Ecto neural progenitor cell (in vitro differentiated cells): ENCODE measurements at places on chromosomes 7 and 10.

DNA sequence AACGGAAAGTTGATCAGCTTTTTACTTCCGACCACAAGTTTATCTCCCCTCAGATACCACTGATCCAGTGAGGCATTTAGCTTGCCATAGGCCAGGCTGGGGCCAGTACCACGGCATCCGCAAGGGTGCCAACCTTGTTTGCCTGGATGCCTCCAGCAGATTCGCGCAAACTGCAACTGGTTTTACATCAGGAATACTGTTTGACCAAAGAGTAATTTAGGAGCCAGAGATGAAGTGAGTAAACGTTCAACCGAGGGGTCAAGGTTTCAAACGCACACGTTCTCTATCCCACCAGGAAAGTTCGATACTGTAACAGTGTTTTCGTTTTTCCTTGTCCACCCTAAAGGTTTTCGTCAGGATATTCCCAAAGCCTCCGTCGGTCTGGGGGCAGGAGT is 266 bp upstream of the MDFIC start:
- DNase-seq = peak; percentile 46

DNA sequence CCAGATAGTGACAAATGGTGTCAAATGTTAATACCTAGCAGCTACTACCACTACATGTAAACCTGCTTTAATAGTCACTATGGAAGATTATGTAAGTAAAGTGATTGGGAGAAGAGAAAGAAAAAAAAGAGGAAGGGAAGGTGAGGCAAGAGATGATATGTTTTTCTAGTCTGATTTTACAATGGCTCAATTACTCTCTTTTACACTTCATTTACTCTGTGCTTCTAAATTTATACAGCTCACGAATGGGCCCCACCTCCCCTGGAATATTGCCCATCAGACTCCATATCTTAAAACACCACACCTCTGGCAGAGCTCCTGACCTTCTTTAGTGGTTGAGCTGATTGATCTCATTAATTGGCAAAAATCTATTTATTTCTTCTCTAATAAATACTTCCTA is 28.0 kb upstream of the IKZF1 start:
- DNase-seq = no peak

GRCh38 chr10:132787495-132788179 is 1.7 kb upstream of the NKX6-2 start:
- DNase-seq = peak; percentile 76

- no peak for DNase-seq
Measured at GRCh38 chr7:45178241-45179225, 20.9 kb downstream of the RAMP3 start.

GRCh38 chr10:100883312-100883821 is 29.4 kb upstream of the SLF2 start:
- no peak for DNase-seq

- no peak for DNase-seq
Measured at GRCh38 chr10:67785098-67785497, 52.9 kb downstream of the DNAJC12 start.

DNA sequence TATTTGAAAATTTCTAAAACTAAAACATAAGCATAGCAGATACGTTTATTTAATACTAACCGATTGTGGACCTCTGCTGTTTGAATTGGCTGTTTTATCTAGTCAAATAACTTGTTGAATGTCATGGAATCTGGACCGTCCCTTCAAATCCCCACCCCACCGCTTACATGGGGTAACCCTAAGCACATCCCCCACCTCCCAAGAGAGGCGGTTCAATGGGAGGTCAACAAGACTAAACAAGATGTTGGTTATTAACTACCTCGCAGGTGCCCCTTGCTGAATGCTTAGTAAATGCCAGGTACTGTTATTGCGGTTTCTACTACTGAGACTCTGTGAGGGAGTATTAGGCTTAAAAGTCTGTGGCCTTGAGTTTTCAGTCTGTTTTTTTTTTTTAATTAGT is 70.9 kb downstream of the DAGLB start:
- DNase-seq = no peak

DNA sequence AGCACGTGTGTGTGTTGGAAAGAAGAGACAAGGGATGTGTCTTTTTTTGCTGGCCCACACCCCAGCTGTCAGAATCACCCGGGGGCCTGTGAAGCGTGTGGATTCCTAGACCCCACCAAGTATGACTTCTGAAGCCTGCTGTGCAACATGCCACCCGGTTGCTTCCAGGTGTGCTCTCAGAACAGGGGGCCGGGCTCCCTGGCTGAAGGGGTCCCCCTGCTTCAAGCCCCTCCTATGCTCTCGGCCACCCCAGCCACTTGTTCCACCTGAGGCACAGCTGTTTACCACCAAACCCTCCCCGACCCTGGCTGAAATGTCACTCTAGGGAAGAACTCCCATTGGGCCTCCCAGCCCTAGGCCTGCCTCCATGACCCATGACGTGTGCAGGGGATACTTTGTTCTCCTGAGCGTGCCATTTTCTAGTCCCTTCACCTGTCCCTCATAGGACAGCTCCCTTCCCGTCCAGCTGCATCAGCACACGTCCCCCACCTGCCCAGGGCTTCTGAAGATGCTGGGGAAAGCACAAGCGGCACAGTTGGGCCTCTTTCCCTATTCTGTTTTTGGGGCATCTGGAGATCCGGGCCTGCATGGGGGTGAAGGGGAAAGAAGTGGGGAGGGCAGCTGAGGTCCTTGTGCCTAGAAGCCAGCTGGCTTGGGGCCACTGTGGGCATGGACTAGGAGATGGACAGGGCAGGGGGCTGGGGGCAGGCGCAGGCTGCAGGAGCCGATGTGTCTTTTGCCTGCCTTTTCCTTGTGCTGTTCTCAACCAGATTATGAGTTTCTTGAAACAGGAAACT is 33.3 kb downstream of the CRHR2 start:
- DNase-seq = no peak

DNA sequence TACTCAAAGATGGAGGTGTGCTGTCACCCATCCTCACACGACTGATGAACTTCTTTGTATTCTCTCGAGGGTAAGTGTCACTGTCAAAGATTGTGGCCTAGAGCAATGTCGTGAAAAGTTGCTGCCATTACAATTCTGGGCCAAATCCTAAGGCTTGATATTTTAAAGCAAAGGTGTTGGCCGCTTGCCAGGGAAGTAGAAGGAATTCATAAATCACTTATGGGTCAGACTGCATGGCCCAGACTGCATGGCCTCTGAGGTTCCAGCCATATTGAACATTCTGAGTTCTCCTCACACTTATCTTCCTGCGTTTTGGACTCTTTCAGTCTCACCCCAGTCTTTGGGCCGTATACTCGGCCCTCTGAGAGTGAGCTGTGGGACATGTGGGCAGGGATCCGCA is 8.6 kb downstream of the MEST start:
- DNase-seq = no peak

DNA sequence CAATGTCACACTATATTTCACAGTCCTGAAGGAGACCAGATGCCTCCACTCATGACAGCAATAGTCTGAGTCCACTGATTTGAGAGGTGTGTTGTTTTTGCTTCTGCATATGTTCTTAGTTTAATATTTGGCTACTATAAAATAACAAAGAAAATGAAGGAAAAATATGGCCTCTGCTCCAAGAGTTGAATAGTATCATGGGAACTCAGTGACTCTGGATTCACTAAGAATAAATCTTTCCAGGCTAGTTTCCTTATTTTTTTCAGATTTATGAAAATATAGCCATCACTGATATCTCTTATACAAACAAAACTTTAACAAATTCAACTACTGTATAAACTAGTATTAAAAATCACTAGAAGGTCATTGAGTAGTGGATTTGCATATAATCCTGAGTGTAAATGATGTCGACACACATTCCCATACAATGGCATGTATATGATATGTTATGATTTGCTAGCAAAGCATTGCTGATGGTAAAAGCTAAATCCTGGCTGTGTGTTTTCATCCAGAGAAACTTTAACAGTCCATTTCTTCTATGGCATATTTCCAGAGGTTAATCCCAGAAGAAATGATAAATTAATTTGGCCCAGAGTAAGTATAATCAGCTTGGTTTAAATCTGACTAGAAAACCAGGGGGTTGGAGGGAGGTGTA is 66.0 kb upstream of the VIPR2 start:
- DNase-seq = no peak

- DNase-seq = no peak
Measured at GRCh38 chr10:69916118-69916517, 114.4 kb downstream of the COL13A1 start.

GRCh38 chr7:135299235-135299634 is 65.6 kb downstream of the STRA8 start:
- DNase-seq = no peak

DNA sequence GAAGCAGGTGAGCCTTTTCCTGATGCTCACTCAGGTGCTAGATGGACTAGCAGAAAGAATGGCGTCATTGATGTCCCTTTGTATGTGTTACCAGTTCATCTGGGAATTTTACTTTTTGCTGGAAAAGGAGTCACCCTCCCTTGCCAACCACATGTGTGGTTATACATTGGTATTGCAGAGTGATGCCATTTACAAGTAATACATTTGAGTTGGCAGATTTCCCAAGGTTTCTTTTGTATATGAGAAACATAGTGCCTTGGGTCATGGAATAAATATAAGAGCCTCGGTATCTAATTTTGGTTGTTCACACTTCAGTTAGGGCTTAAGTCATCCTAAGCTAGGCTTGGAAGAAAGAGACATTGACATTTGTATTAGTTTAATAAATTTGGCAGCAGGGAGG is 10.4 kb upstream of the ATXN7L1 start:
- no peak for DNase-seq

DNA sequence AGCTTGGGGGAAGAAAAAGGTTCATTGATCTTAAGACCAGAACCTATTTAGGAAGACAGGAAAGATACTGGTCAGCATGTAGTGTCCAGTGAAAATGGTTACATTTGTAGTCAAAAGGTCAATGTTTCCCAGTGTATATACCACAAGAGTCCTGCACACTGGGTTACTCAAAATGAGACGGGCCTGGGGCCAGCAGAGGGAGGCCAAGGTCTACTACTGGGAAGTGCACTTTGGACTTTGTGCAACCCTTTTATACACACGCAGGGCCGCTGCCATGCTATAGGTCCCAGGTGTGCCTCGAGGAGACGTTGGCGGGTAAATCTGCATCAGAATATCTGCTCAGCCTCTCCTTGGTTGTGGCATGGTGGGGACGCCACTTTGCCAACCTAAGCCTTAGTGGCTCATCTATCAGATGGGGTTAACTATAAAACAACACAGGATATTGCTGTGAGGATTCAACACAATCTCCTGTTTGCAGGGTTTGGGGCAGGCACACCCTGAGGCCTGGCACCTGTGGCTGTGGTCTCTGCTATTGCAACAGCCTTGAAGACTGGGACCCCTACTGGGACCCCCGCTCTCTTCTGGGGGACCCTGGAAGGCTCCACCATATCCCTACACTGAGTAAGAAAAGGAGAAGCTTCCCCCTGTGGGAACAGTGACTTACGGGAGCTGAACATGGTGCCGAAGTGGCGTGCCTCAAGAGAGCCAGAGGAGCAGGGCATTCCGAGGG is 19.7 kb downstream of the CLRN3 start:
- peak; percentile 19 for DNase-seq

DNA sequence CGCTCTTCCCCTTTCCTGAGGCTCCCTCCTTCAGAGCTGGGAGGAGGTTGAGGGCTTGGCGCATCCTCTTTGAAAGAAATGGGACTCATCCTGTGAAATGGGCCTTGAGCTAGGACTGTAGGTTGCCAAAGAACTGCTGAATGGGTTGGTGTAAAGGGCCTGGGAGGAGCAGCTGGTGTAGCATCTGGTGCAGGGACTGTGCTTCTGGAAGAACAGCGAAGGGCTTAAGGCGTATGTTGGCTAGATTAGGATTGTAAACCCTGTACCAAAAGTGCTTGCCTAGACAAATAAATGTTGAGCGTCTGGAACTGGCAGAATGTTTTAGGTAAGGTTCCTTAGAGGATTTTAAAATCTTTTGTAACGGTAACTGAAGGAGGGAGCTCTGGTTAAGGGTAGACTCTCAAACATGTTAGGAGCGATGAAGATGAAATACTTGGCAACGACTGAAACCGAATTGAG is 563 bp downstream of the STAM start:
- DNase-seq = no peak

DNA sequence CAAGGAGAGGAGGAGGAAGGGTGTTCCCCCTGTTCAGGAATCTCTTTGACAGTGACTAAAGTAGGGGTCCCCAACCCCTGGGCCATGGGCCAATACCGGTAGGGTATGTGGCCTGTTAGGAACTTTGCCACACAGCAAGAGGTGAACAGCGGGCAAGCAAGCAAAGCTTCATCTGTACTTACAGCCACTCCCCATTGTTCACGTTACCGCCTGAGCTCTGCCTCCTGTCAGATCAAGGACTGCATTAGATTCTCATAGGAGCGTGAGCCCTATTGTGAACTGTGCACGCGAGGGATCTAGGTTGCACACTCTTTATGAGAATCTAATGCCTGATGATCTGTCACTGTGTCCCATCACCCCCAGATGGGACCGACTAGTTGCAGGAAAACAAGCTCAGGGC is 201.6 kb downstream of the CAMK1D start:
- no peak for DNase-seq

DNA sequence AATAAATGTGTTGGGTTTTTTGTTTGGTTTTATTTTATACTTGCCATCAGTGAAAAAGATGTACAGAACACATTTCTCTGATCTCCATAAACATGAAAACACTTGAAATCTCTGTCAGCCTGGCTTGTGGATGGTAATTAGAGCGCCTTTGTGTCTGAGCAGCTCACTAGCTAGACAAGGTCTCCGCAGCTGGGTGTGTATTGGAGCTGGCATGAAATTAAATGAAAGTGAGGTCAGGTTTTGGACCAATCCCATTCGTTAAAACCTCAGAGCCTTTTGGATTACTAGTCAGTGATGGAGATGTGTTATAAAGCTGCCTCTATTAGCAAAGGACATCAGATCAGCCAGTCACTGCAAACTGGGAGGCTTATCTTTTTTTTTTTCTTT is 2.7 kb downstream of the FRAT1 start:
- no peak for DNase-seq

DNA sequence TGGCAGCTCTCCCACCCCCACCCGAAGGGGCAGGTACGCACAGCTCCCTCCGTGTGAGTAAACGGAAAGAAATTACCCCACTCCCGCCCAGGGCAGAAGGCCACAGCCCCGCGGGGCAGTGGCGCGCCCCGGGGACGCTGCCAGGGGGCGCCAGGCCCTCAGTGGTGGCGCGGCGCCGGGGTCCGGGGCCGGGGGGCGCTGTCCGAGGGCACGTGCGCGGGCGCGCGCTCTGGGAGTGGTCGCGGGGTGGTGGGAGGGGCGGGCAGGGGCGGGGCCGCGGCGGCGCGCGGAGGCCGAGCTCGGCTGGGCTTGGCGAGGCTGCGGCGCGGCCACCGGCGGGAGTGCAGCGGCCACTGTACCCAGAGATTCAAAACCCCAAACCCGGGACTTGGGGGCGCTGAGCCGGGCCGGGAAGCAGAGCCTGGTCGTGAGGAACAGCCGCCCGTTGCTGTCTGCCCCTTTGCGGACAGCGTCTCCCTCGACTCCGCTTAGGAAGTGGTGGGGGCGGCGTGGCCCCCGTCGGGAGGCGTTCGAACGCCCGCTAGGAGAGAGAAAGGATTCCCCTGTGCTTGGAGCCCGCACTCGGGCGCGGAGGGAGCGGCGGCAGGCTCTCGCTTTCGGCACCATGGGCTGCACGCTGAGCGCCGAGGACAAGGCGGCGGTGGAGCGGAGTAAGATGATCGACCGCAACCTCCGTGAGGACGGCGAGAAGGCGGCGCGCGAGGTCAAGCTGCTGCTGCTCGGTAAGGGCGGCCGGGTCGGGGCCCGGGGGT is at the start of gene GNAI1:
Gene GNAI1 (plus strand): TSS at position 296 of the 773 bp plus-strand sequence. CDS start 330 bp downstream, at position 626.
- peak; percentile 93 for DNase-seq

GRCh38 chr7:158405324-158405723 is 182.3 kb downstream of the PTPRN2 start:
- DNase-seq = no peak
